Breast epithelium (tissue), 4 donors: ENCODE measurements at places on chromosomes 3 and 15. TPM values are rescaled to one million over a fixed set of nuclear protein-coding genes. Genes with fewer than 3 reads are reported as not detected.

DNA sequence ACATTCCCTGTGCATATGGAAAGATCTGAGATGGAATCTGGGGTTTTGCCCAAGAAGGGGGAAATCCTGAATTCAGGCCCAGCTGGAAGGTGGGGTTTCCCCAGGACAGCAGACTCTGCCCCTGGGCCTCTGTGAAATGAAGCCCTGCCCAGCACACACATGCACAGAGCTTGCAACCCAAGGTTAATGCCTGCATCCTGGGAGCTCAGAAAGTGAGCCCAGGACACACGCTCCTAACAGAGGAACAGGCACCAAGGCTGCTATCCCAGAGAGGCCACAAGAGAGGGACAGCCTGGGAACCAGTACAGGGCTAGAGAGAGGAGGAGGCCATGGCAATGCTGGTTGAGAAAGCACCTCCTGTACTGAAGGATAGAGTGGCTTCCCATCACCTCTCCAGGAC is 16.1 kb downstream of the SEMA5B start:
- no peak for DNase-seq

GRCh38 chr3:19272296-19272695 is 124.0 kb downstream of the KCNH8 start:
- DNase-seq, result no peak

The OR4M2 gene
- total RNA-seq, result not detected

GRCh38 chr15:26882112-26882511 is 15.2 kb downstream of the GABRA5 start:
- no peak for DNase-seq

DNA sequence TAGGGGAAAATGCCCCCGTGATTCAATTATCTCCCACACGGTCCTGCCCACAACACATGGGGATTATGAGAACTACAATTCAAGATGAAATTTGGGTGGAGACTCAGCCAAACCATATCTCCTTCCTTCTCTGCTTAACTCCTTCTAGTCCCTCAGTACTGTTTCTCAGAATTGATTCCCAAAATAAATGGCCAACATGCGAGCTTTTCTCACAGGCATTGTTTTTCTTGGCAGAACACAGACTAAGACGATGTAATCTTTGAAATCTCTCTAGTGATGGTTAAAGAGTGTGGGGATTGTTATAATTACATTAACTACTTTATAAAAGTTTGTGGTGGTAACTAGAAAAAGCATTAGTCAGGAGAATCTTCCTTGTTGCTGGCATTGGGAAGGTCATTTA is 366.5 kb downstream of the LPP start:
- no peak for DNase-seq

DNA sequence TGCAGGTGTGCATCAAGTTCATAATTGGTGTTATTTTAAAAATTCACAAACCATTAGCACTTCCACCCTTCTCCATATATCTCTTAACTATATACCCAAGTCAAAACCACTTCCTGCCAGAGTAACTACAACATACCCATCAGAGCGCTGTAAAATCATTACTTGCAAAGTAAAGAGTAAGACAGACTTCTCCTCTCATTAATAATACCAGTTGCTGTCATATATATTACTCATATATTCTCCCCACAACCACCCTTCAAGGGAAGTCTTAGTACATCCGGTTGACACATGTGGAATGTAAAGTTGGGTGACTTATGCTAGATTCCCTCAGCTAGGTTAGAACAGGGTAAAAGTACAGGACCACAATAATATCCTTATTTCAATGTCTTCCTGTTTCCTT is 5.6 kb downstream of the TERC start:
- DNase-seq, result no peak
